ENCODE measurements at places on chromosomes 7 and 10. TPM values are rescaled to one million over a fixed set of nuclear protein-coding genes. Genes with fewer than 3 reads are reported as not detected.

DNA sequence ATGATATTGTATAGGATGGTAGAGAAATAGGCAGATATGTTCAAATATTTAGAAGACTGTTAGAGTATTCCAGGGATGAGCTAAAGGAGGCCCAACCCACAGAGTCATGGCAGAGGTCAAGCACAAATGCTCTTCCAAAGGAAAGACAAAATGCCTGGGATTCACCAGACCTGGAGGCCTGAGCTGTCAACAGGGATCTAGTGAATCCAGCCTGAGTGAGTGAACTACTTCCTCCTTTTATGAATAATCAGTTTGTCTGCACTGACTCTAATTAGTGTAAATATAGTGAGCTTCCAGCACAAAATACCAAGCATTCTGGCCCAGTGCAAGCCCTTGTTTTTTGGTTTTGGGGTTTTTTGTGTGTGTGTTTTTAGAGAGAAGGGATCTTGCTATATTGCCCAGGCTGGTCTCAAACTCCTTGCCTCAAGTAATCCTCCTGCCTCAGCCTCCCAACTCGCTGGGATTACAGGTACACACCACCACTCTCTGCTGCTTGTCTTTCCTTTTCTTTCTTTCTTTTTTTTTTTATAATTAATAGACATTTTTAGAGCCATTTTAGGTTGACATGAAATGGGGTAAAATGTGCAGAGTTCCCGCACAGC, 244.4 kb downstream of the SKIDA1 start:
- DNase-seq: no peak

Gene UCMA
- 0.95 TPM for polyA plus RNA-seq

Gene BAG3
- polyA plus RNA-seq: 42.6 TPM

Gene HDAC9
- 18.6 TPM for polyA plus RNA-seq

GRCh38 chr7:153396475-153396874, 636.9 kb downstream of the ACTR3B start:
- DNase-seq: no peak

DNA sequence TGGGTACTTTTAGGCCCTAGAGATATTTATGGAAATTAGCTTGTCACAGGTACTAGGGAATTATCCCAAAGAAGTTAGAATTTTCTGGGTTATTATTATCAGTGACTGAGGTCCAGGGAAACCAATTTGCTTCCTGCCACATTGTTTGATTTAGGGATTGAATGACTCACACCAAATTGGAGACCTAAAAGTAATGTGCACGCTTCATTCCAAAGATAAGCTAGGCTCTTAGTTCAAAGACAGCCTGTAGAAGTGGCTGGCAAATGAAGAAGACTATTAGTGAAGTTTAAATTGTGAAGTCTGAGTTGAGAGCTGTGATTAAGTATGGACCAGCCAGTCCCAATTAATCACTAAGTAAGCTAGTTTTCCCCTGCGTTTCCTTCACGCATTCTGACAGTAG, 188.1 kb upstream of the MYO3A start:
- DNase-seq: no peak

DNA sequence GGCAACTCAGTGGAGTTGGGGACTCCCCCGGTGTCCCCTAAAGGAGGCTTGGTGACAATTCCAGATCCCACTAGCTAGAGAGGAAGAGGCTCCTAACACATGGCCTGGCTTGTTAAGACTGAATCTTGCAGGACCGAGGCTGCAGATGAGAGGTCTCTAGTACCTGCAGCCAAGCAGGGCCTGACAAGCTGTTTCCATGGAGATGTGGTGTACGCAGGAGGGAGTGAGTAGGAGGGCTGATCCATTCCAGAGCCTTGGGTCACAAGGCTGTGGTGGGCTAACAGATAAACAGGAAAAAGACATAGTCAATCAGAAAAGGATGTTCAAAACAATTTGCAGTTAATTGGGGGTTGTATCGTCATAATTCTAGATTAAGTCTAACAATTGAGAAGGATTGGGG, 77.3 kb upstream of the MKLN1 start:
- DNase-seq: no peak

Gene ARHGAP12
- 24.3 TPM for polyA plus RNA-seq

- no peak for DNase-seq
These were observed 18.7 kb downstream of the SEC24C start for GRCh38 chr10:73762915-73763314.

- no peak for DNase-seq
These were observed 47.4 kb upstream of the CAV2 start for GRCh38 chr7:116451957-116452729.

DNA sequence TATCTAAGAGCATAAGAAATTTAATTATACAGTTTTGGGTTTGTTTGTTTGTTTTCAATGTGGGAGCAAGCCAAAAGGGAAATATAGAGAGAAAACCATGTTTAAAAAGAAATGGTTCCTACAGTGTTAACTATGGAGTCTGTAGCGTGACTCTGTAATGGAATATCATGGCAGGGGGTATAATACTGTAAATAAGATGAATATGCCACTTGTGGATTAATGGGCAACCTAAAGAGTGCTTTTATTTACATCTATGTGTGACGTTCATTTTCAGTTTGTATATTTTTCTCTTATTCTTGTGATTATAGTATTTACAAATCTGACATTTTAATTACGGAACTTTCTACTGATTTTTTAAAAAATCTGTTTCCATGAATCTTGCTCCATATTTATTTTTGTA, 95.9 kb downstream of the POLL start:
- DNase-seq: no peak

Gene SPDYE16
- 2.7 TPM for polyA plus RNA-seq

Gene CTTNBP2
- 1.1 TPM for polyA plus RNA-seq

Gene GRM3
- not detected for polyA plus RNA-seq

Gene PHYHIPL
- 1.1 TPM for polyA plus RNA-seq

Gene OR2A42
- 0.34 TPM for polyA plus RNA-seq

DNA sequence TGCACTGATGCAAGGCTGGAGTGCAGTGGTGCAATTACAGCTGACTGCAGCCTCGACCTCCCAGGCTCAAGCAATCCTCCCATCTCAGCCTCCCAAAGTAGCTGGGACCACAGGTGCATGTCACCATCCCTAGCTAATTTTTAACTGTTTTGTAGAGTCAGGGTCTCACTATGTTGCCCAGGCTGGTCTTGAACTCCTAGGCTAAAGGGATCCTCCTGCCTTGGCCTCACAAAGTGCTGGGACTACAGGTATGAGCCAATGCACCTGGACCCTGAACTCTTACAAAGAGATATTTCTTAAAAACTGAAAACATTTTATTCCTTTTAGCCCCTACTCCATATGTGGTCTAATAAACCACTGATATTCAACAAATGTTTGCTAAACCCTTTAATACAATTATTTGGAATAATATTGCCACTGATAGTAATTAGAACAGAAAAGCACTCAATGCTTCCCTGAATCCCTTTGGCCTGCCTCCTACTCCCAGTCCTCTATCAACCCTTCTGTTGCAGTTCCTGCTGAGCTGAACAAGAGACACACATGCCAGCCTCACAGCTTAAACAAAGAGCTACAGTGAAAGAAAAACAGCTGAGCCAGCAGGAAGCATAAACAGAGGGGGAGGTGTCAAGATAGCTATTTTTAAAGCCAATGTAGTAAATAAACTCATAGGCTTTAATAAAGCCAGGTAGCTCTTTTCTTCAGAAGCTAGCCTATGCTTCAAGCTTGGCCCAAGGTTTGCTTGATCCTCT, 7.0 kb upstream of the GNAI1 start:
- no peak for DNase-seq

Gene TMEM213
- 0.09 TPM for polyA plus RNA-seq

DNA sequence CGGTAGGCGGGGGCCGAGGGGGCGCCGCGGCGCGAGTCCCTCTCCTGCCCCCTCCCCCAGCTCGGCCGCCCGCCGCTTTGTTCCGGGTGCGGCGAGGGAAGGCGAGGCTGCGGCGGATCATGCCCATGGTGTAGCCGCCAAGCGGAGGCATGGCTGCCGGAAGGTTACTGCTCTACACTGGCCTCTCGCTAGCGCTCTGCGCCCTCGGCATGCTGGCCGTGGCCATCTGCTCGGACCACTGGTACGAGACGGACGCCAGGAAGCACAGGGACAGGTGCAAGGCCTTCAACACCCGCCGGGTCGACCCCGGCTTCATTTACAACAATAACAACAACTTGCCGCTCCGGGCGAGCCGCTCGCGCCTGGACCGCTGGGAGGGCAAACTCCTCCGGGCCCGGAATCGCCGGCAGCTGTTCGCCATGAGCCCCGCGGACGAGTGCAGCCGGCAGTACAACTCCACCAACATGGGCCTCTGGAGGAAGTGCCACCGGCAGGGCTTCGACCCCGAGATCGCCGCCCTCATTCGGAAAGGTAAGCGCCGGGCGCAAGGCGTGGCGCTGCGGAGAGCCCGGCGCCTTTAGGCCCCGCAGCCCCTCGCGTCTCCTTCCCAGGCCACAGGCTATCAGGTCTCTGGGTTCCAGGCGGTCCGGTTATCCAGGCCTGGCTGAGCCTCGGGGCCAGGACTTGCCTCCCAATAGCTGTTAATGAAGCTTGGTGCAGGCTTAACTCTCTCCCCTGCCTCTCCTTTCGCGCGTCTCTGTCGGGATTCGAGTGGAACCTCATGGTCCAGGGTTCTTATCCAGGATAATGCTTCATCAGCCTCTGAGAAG, 513 bp downstream of the TMEM178B start:
- no peak for DNase-seq

Gene NEURL1
- polyA plus RNA-seq: 40.5 TPM

All from forelimb muscle (tissue), 1 donor.